ENCODE measurements at places on chromosomes 11 and 22. TPM values are rescaled to one million over a fixed set of nuclear protein-coding genes. Genes with fewer than 3 reads are reported as not detected.

DNA sequence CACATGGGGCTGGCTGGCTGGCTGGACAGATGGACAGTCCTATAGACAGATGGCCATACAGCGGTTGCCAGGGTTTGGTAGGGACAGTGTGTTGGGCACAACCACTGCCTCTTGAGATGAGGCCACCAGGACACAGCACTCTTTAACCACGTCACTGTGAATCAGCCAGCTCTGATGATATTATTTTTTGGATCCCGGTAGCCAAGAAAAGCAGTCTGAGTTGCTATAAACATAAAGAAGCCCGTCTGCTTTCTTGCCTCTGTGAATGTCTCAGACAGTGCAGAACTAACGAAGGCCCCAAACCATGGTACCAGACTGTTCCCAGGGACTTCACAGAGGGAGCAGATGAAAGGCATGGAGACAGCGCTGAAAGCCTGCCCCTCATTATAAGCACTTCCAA is 115.9 kb upstream of the CSNK2A3 start:
- no peak for DNase-seq

GRCh38 chr11:15617126-15617525 is 502.4 kb downstream of the INSC start:
- no peak for DNase-seq

DNA sequence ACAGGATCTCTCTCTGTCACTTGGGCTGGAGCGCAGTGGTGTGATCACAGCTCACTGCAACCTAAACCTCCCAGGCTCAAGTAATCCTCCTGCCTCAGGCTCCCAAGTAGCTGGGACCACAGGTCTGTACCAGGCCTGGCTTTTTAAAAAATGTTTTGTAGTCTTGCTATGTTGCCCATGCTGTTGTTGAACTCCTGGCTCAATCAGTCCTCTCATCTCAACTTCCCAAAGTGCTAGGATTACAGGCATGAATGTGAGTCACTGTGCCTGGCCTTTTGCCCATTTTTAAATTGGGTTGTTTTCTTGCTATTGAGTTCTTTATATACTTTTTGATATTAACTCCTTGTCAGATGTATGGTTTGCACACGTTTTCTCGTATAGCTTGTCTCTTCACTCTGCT is 33.0 kb upstream of the PITPNB start:
- DNase-seq, result peak; percentile 14

DNA sequence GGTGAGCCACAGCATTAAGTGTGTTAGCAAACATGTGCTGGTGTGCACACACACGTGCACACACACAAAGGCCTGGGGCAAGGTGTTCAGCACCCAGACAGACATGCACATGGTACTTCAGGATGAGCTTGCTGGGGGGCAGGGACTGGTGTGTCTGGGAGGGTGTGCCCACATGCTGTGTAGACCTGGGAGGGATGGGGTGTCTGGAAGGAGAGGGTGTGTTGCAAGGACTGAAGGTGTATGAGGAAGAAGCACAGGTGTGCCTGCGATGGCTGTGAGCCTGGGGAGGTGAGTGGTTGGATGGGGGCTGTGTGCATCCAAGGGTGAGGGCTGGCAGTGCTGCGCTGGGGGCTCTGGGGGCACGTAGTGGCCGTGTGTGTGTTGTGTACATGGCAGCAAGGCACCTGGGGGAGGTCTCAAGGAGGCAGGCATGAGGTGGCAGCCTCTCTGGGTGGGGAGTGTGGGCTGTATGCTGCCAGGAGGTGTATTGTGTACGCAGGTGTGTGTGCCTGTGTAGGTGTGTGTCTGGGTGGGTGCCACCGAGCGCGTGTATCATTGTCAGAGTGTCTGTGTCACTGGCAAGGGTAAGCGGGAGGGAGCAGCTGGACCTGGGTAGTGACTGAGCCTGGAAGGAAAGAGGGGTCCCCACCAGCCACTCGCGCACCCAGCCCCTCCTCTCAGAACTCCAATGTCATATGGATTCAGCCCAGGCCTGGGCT is 2.2 kb downstream of the NRXN2 start:
- DNase-seq, result no peak

LINC01488 gene
- not detected for total RNA-seq

- DNase-seq, result no peak
Observed at GRCh38 chr22:43482318-43482625, 70.5 kb downstream of the MPPED1 start.

GRCh38 chr11:46381819-46382645 is 563 bp downstream of the MDK start:
- no peak for DNase-seq

- no peak for DNase-seq
Observed at GRCh38 chr11:74033046-74033445, 24.2 kb upstream of the UCP3 start.

TIMM10B gene
- 15.5 TPM for total RNA-seq

ZNF74 gene
- total RNA-seq, result 9.6 TPM

SMDT1 gene
- 7.6 TPM for total RNA-seq

DNA sequence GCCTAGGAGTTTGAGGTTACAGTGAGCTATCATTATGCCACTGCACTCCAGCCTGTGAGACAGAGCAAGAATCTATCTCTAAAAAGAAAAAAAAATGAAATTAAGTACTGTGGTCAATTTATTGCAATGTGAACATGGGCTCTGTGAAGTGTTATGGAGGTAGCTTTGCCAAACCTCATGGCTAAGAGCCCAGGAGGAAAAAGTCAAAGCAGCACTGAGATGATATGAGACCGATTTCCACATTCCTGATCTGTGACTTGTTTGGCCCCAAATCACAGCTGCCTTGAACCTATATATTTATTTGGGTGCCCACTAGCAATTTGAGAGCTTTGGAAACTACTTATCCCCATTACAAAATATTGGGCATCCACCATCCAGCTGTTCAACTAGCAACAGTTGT is 29.8 kb upstream of the TMEM135 start:
- no peak for DNase-seq

- no peak for DNase-seq
Observed at GRCh38 chr11:102676084-102676483, 29.5 kb downstream of the MMP27 start.

DNA sequence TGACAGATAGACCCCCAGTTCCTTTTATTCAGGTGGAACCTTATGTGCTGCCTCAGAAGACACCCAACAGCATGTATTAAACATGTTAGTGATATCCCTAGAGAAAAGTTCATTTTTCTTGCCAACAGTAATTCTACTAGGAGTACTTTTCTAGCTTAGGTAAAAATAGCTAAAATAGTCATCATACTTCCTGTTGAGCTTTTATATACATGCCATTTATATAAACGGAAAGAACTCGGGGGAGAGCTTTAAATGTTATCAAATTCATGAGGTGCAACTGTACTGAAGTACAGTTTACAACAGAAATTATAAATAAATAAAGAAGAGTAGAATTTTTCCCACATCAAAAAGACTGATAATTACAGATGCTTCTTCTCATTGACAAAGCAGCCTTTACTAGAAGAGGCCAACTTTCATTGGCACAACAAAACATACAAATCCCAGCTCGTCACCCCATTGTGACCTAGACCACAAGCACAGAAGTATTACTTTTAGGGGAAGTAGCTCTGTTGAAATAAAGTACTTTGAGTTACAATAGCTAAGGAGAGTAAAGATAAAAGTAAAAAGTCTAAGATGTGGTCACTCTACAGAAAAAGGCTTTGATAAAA is 59.1 kb upstream of the POU2AF2 start:
- DNase-seq, result no peak

DNA sequence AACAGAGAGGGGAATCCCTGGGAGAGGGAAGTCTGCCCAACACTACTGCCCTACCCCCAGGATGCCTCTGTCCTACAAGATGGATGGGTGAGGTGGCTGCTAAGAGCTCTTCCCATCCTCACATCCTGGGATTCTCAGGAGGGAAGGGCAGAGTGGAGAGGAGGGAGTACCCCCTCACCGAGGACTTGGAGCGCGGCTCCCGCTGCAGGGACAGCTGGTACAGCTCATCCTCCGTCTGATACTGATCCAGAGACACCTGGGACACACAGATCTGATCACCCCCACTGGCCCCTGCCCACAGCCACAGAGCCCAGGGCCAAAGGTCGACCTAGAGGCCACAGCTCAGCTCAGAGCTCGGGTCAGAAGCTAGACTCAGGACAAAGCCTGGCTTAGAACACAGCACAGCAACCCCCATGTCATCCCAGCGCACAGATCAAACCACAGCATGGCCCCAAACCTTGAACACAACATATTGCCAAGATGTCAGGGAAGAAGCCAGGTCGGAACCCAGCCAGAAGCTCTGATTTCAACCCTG is 8.2 kb downstream of the RASGRP2 start:
- DNase-seq, result no peak

GRCh38 chr11:6618117-6619003 is 862 bp downstream of the TPP1 start:
- no peak for DNase-seq

- no peak for DNase-seq
Observed at GRCh38 chr22:22872722-22873708, 14.6 kb upstream of the IGLL5 start.

DNA sequence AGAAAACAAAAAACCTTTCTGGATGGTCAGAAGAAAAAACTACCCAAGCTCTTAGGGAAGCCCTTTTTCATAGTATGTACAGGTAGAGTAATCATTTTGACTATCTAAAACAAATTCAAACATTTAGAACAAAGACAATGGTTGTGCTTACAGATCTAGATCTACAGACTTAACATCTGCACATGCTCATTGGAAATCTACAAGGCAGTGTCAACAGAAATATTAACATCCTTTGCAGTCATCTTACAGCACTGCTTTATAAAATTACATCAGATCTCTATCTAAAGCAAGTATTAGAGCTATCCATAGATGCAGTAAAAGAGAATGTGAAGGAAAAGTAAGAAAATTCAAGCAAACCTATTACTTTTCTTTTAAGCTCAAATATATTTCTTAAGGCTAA is 110.3 kb downstream of the CADM1 start:
- no peak for DNase-seq

MYO18B gene
- total RNA-seq, result not detected

GRCh38 chr22:36348760-36349159 is 39.0 kb downstream of the MYH9 start:
- DNase-seq, result no peak

OR5B2 gene
- total RNA-seq, result not detected

GRCh38 chr11:44701276-44701675 is 25.5 kb upstream of the TSPAN18 start:
- no peak for DNase-seq

DNA sequence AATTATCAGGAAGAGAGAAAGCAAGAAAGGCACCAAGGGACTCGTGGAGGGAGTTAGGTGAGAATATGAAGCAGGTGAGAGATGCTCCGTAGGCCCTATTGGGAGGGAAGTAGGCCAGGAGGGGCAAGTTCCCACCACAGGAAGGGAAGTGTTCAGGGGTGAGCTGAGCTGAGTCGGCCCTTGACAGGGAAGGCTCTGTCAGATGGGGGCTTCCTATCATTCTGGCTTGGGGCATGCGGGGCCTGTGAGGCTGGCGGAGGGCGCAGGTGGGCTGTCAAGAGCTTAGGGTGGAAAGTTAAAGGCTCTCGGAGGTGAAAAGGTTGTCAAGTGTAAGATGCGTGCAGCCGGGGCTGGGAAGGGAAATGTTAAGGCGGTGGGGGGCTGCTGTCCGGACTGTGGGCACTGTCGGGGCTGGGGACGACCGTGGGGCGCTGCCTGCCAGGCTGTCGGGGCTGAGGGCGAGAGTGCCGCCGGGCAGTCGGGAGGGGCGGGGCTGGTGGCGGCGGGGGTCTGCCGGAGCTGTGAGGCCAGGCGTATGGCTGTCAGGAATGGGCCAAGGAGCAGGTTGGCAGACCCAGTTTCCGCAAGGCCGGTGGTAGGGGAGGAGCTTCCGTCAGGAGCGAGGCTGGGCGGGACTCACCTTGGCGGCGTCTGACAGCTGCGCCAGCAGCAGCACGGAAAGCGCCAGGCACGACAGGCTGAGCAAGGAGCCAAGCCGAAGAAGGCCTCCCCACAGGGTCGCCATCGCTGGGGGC is 496 bp downstream of the TMEM9B start:
- DNase-seq, result no peak

FADS3 gene
- 239 TPM for total RNA-seq

- DNase-seq, result no peak
Observed at GRCh38 chr11:1530686-1531448, 41.2 kb downstream of the DUSP8 start.

MB gene
- total RNA-seq, result not detected

CCDC86 gene
- total RNA-seq, result 54.3 TPM

- no peak for DNase-seq
Observed at GRCh38 chr11:124405581-124405980, 6.8 kb upstream of the OR8B3 start.

DNA sequence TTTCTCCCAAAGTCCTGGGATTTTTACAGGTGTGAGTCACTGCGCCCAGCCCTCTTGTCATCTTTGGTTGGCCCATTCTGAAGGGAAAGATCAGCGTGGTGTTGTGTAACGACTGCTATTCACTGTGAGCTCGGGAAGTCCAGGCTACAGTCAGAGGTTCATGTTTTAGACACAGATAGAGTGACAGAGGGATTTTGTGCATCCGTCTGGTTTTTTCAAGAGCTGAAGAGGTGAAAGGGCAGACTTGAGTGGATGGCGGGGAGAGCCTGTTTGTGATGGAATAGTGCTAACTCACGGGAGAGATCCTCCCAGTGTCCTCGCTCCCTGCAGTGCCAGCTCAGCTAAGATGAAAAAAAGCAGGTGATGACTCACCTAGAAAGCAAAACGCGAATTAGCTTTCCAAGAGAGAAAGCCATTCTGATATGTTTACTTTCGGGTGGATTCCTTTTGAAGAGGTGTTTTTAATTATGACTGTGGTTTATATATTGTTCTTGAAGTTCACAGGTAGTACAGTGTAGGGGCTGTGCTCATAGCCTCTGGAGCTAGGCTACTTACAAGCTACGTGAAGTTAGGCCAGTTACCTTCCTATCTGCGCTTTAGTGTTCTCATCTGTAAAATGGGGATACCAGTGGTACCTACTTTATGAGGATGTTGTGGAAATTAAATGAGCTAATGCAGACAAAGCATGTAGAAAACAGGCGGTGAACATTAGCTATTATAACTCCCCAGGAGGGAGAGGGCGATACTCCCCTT is 67.2 kb downstream of the C11orf91 start:
- no peak for DNase-seq

DNA sequence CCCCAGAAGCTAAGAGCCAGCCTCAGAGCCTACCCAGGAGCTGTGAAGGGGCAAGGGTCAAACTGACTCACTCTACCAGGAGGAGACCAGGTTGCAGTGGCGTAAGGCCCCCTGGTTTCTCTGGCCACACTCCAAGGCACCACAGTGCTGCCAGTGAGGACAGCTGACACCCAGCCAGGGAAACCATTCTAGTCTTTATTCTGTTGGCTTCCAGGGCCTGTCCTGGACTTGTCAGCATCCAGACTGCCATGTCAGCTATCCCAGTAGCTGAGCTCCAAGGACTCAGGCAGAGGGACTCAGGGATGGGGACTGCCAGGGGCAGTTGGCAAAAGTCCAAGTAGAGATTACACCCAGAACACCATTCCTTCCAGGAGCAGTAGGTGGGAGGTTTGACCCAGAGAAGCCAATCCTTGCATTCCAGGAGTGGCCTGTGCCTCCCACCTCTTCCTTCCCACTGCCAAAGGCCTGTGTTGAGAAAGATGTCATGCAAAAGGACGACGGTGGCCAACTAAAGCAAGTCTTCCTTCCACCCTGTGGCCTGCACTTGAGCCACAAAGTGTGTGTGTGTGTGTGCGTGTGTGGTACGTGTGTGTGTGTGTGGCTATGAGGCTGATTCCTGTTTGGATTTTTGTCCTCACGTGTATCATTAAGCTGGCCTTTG is 3.6 kb upstream of the MAPK8IP1 start:
- DNase-seq, result no peak

- no peak for DNase-seq
Observed at GRCh38 chr22:43151251-43152002, at the start of gene TSPO. TSPO (plus strand) TSS chr22:43151559; CDS start chr22:43159239, 7,680 bp downstream.

GRCh38 chr11:59135648-59136461 is 6.8 kb upstream of the FAM111A start:
- no peak for DNase-seq

KCNJ11 gene
- total RNA-seq, result 1.0 TPM

PLEKHB1 gene
- 0.58 TPM for total RNA-seq

- no peak for DNase-seq
Observed at GRCh38 chr22:18144105-18144504, 5.9 kb upstream of the USP18 start.

Measured in glomerular endothelial cell (primary cell).